Heart right ventricle (tissue), 16 donors: ENCODE measurements at places on chromosomes 6 and 20. TPM values are rescaled to one million over a fixed set of nuclear protein-coding genes. Genes with fewer than 3 reads are reported as not detected.

The WFDC12 gene
- polyA plus RNA-seq = not detected

The ARFGEF3 gene
- polyA plus RNA-seq = 0.33 TPM

The CRISP3 gene
- polyA plus RNA-seq = not detected

The PRIM2 gene
- polyA plus RNA-seq = 3.4 TPM

The DEFB124 gene
- polyA plus RNA-seq = 1.5 TPM

The BPIFB1 gene
- not detected for polyA plus RNA-seq

The BRD2 gene
- polyA plus RNA-seq = 87.2 TPM

The SRXN1 gene
- polyA plus RNA-seq = 32.8 TPM

The C4B gene
- 72.6 TPM for polyA plus RNA-seq

The DACT2 gene
- 0.29 TPM for polyA plus RNA-seq

The ESF1 gene
- polyA plus RNA-seq = 23.1 TPM

The SLC17A3 gene
- not detected for polyA plus RNA-seq

The RARS2 gene
- 19.1 TPM for polyA plus RNA-seq

The DYNLT2 gene
- 3.4 TPM for polyA plus RNA-seq

The SLC2A10 gene
- polyA plus RNA-seq = 3.4 TPM

The MAS1 gene
- not detected for polyA plus RNA-seq

The PTP4A1 gene
- 13.6 TPM for polyA plus RNA-seq

The COX4I2 gene
- polyA plus RNA-seq = 30.4 TPM

The FAM217A gene
- polyA plus RNA-seq = not detected

The RIMS4 gene
- polyA plus RNA-seq = not detected

The WFDC2 gene
- polyA plus RNA-seq = 0.66 TPM

The SLC44A4 gene
- polyA plus RNA-seq = 0.03 TPM

The INSM1 gene
- 0.01 TPM for polyA plus RNA-seq

The EPHA7 gene
- polyA plus RNA-seq = 0.67 TPM

The TJAP1 gene
- polyA plus RNA-seq = 29.7 TPM

The COL20A1 gene
- not detected for polyA plus RNA-seq

The ADGRF1 gene
- not detected for polyA plus RNA-seq

The RAD21L1 gene
- polyA plus RNA-seq = not detected

The TPBG gene
- polyA plus RNA-seq = 1.8 TPM

The FBXO5 gene
- polyA plus RNA-seq = 0.80 TPM

The AVP gene
- not detected for polyA plus RNA-seq

The HRH3 gene
- polyA plus RNA-seq = not detected

The ADGB gene
- not detected for polyA plus RNA-seq

The LPA gene
- polyA plus RNA-seq = not detected

The PRPH2 gene
- 0.51 TPM for polyA plus RNA-seq

The TRIM38 gene
- polyA plus RNA-seq = 1.3 TPM

The SLC22A7 gene
- not detected for polyA plus RNA-seq
